ENCODE measurements at places on chromosomes 4 and X. TPM values are rescaled to one million over a fixed set of nuclear protein-coding genes. Genes with fewer than 3 reads are reported as not detected.

Gene NKX6-1
- 0.44 TPM for total RNA-seq

Gene NR0B1
- total RNA-seq = 33.7 TPM

Gene TEX13A
- total RNA-seq = not detected

Gene INTS6L
- 0.11 TPM for total RNA-seq

Gene YTHDC1
- 32.9 TPM for total RNA-seq

Gene KLHL13
- total RNA-seq = 0.29 TPM

Gene ODAPH
- total RNA-seq = not detected
